ENCODE measurements at places on chromosomes 6 and 20.

DNA sequence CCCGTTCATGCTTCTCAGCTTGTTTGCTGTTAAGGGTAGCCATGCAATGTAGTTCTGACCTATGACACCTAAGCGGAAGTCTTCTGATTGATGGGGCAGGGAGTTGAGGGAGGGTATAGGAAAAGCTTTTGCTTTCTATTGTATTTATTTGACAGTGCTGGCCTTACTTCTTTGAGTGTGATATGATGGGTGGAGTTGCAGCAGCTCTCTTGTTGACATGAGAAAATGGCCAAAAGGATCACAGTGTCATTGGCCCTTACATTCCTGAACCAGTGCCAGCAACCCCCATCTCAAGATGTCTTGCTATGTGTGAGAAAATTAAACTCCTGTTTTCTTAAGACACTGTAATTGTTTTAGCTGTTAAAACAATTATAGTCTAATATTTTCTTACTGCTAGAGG, 117.5 kb downstream of the SAMD5 start:
- no peak for DNase-seq

DNA sequence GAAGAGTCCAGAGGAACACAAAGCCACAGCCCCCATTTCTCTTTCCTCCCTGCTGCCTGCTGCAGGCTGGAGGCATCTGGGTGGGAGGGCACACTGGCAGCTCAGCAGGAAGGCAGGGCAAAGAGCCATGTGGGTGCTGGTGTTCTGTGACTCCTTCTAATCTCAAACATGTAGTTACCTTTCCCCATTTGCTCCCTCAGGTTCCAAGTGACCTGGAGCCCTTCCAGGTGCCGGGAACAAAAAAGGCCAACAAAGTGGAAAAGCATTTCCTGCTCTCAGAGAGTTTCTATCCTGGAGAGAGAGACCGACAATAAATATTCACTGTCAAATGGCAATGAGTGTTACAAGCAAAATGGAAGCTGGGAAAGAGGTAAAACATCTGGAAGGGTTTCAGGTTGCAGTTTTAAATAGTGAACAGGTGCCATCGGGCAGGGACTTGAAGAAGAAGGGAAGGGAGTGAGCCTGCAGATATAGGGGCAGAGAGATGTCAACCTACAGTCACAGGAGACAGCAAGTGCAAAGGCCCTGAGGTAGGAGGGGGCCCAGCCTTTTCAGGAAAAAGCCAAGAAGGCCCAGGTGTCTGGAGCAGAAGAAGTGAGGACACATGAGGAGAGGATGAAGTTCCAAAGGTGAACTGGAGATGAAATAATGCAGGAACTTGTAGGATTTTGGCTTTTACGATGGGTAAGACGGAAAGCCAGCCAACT, 43.6 kb upstream of the IYD start:
- no peak for DNase-seq

DNA sequence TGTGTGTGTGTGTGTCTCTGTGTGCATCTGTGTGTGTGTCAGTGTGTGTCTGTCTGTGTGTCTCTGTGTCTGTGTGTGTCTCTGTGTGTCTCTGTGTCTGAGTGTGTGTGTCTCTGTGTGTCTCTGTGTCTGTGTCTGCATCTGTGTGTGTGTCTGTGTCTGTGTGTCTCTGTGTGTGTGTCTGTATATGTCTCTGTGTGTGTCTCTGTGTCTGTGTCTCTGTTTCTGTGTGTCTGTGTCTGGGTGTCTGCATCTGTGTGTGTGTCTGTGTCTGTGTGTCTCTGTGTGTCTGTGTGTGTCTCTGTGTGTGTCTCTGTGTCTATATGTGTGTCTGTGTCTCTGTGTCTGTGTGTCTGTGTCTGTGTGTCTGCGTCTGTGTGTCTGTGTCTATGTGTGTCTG, 207.8 kb downstream of the TAF4 start:
- no peak for DNase-seq

DNA sequence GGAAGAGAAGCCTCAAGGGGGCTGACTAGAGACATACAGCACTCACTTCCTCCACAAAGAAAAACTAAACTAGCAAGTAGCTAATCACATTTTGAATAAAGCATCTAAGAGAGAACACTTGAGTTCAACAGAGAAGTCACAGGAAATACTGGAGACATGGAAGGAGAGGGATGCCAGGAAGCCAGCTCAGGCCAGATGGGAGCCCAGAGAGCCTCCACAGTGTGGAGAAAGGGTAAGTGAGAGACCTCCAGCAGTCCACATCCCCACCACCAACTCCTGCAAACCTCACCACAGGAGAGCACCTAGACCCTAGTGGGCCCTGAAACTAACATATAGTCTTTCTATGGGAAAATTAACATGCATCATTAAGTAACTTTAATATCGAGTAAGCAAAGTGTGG, 79.2 kb downstream of the EPM2A start:
- DNase-seq: no peak

DNA sequence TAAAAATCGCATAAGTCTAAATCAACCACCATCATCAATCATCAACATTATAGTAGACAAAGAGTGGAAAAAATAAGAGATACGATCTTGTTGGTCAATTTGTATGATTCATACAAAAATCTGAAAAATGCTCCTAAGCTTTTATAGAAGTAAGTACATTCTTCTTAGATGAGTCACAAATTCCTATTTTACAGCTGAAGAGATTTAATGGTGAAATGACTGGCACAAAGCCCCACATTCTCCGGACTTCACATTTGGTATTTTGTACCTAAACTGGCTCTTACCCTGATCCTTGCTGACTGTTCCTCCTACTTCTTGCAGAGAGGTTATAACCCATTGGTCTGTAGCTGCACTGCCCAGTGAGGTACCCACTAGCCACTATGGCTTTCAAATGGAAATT, 29.9 kb upstream of the PREP start:
- DNase-seq: no peak

DNA sequence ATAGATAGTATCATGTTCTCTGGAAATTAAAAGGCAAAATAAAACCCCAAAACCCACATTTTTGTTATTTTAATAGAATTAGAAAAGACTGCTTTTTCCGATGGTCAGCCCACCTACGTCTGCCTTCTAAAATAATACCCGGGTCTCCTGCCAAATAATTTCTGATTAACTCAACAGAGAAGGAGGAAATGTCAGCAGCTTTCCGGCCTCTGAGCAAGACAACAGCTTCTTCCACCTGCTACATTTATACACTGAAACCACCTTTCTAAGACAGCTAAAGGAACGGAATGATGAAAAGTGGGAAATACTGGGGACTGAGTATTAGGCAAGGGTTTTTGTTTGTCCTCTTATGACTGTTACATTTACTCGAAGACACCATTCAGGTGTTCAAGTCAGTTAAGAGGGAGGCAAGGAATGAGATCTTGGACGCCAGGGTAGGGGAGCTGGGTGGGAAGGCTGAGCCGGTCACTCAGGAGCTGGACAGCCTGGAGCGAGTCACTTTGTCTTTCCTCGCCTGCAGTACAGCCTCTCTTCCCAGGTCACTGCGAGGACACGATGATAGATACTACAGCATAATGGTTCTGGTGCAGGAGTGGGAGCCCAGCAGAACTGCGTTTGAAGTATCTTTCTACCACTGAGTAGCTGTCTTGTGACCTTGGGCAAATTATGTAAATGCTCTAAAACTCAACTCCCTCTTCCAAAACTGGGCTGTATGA, 96.3 kb upstream of the QKI start:
- no peak for DNase-seq

DNA sequence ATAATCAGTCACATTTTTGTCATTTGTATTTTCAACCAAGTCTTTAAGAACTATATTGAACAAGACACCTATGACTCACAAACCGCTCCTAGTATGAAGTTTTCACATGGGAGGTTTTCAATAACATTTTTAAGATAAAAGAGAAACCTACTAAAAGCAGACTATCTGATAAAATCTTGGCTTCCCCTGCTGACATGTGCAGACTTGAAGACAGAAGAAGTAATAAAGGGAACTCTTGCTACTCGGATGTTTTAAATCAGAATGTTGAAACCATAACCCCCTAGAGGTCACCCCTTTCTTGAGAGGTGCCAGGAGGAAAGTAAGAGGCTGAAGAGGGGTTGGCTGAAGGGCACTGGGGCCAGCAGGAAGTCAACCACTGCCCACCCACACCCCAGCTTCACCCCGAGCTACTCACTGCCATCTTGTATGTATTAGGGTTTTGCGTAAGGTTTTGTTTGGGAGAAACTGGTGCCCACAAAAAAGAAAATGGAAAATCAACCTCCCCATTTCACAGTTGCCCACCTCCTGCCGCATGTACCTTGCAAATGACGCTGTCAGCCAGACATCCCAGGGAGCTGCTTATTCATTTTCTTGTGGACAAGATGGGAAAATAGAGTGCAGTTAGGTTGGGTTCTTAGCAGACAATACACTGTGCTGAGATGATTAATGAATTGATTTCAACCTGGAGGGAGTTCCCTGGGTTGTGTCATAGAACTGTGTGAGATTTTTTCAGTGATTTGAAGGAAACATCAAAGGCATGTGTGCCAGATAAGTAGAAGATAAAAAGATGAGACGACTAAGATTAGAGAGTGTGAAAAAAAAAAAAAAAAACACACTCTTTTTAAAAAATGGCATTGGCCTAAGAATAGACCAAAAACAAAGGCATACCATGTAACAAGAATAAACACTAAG, 83.2 kb upstream of the TAB2 start:
- DNase-seq: peak; percentile 41

All from CD4-positive, alpha-beta T cell treated with Interleukin-6 for 4 hours (primary cell).